Pons (tissue), 1 donor: ENCODE measurements at places on chromosomes 13 and 19.

- DNase-seq = no peak
Observed at GRCh38 chr19:56508290-56508778, 679 bp downstream of the ZNF471 start.

DNA sequence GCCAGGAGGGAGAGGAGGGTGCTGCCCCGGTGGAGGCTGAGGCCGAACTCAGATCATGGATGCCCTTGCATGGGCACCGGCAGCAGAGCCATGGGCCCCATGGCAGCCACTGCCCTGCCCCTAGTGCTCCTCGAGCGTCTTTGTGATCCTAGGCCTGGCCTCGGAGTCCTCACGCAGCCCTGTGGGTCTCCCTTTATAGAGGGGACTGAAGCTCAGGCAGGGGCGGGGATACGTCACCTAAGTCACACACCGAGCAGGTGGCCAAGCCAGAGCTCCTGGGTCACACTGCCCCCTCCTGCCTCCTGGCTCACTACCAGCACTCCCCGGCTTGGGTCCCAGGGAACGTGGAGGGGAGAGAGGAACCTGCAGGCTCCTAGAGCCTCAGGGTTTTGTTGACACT, 28.7 kb downstream of the DHX34 start:
- no peak for DNase-seq

DNA sequence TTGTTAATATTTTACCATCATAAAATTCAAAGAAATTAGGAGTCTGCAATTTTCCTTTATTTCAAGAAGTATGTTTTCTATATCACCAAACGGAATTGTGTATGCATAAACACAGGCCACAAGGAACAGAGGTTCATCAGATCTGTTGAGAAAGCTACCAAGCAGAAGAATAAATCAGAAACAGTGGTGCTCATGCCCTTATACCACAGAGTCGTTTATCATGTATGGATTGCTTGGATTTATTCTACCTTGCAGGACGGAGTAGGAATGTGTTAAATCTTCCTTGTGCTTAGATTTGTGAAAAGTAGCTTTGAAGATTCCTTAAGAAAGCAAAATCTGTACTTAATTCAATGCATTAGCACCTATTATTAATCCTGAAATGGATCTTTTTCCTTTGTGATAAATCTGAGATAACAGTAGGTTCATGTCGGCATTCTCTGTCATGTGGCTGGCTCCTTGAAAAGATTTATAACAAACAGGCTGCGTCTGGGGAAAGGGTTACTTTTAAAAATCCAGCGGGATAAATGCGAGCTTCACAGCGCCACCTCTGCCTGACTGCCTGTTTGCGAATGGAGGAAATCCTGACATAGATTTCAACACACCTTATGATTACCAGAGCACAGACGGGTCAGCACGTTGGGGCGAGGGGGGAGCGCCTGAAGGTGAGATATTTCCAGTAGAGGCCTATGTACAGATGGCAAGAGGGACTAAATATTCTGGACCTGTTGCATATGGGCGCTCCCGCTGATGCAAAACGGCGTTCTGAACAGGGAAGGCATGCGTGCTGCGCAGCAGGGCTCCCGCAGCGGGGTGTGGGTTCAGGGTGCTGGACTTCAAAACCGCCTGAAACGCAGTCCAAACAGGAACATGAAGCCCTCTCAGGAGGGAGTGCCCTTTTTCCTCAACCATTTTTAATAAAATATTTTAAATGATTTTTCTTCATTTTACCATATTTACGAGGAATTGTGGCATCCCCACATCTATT, 445.5 kb upstream of the SGCG start:
- DNase-seq = no peak

GRCh38 chr13:24192057-24192810, 31.7 kb downstream of the SPATA13 start:
- DNase-seq = no peak

DNA sequence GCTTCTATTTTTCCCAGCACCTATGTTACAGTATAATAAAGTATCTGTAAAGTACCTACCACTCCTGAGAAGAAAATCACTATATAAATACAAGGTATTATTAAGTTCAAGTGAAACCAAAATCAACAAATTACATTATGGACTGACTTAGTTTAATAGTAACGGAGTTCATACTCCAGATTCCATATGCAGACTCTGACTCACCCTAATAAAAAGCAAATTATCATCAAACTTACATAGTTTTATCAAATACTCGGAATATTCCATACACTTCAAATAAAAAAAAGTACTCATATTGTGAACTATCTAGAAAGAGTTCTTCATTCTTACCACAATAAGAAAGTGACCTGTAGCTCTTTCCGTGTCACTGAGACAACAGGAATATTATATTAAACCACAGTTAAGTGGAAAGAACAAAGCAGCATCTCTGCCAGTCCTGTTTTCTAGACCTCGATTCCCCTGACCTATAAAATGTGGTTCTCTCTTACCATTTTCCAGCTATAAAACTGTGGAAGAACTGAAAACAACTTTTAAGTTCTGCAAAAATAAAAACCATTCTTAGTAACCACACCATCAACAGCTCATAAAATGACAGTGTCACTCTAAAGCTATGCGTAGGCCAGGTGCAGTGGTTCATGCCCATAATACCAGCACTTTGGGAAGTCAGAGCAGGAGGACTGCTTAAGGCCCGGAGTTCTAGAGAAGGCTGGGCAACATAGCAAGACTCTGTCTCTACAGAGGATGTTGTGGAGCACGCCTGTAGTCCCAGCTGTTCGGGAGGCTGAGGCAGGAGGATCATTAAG, 42.6 kb downstream of the USP12 start:
- DNase-seq = no peak

DNA sequence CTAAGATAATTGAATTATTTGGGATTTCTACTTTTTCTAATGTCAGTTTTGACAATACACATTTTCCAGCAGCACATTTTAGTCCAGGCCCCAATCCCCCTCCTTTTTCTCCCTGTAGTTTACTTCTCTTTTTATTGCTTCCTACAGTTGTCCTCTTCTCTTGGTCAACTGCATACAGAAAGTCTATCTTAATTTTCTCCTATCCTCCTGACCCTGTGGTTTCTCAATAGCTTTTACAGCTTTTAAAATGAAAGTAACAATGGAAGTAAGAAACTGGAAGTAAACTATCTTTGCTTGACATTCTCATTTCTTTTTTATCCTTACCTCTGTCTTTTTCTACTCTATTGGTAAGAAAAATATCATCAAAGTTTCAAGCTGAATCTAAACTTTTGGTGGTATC, 106.5 kb upstream of the OXGR1 start:
- DNase-seq = no peak

DNA sequence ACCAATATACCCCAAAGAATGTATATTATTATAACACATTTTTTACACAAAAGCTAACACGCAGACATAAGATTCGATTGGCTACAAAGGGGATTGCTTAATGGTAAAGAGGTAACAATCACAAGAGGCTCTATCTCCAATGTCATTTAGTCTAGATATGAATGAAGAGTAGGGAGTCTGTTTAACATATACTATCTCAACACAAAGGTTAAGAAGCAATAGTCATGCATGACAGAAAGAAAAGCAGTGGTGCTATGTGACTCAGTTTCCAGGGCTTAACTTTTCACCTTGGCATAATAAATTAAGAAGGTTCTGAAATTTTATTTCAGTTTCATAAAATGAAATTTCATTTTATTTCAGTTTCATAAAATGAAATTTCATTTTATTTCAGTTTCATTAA, 33.3 kb downstream of the UFM1 start:
- no peak for DNase-seq

GRCh38 chr19:11446652-11447301, 11.3 kb downstream of the PRKCSH start:
- DNase-seq = peak; percentile 92

DNA sequence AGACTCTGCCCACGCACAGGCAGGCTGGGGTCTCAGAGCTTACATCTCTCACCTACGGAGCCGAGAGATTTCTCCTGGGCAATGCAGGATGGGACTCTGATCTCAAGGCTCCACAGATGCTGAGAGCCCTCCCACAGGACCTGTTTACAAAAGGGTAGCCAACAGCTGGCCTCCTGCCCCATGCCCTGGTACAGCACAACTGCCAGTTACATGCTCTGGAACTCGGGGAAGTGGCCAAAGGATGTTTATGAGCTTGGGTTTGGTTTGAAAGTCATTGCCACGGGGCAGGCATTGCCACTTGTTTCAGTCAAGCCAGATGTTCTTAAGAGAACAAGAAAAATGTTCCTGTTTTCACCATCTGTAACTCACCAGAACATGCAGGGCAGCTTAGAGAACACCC, 3.5 kb downstream of the DHRS12 start:
- DNase-seq = no peak

DNA sequence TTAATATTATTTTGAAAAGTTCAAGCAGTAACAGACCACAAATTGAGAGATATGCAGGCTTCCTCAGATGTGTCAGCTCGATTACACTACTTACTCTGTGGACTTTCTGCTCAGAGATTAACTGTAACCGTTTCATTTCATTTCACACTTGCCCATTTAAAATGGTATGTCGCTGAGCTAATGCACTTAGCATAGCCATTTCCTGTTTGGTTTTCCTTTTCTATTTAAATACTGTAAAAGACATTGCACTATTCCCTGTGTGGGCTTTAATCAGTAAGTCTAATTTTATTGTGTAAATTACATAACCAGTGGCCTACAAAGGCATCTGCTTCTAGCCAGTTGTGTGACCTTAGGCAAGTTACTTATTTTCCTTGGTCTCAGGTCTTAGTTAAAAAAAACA, 237.6 kb downstream of the LACC1 start:
- no peak for DNase-seq

DNA sequence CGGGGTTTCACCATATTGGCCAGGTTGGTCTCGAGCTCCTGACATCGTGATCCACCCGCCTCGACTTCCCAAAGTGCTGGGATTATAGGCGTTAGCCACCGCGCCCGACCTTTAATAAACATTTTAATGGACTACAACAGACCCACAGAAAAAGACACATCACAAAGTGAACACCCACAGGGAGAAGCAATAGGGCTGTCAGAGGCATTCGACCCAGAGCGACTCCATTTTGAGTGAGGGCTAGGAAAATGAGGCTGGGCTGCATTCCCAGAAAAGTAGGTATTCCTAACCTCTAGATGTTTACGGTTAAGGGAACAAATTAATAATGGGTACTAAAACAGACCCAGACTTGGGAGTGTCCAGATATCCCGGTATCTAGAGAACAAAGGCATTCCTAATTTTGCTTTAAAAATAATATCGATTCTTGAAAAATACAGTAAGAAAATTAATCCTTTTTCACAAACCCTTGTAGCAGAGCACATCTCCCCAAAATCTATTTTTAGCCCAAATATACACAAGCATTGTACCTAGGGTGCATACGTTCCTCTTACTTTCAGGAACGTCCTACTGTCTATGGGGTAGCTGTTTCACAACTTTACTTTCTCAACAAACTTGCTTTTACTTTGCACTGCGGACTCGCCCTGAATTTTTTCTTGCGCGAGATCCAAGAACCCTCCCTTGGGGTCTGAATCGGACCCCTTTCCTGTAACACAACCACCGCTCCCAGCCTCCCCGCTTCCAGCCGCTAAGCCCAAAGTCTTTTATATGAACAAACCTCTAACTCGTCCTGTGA, 811 bp upstream of the ZNF8 start:
- DNase-seq = no peak

- DNase-seq = peak; percentile 45
Observed at GRCh38 chr19:2636897-2637683, 65.4 kb downstream of the GNG7 start.

- DNase-seq = no peak
Observed at GRCh38 chr13:101454767-101455166, 2.3 kb downstream of the ITGBL1 start.

DNA sequence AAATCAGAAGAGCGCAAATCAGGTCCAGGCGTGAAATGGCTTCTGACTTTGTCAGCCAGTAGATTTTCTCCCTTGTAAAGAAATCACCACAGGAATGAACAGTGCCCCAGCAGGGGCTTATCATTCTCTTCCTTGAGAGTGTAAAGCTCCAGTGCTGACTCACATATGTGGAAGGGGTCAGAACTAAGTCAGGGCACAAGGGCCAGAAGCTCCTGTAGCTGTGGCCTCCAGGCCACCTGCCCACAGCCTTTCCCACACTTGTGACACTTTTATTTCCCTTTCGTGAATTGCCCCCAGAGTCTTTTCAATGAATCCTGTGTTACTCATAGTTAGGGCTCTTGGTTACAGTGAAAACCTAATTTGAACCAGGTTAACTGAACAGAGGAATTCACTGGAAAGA, 99.6 kb downstream of the SUCLA2 start:
- DNase-seq = no peak

GRCh38 chr13:113192279-113192678, 16.2 kb downstream of the PCID2 start:
- DNase-seq = no peak

DNA sequence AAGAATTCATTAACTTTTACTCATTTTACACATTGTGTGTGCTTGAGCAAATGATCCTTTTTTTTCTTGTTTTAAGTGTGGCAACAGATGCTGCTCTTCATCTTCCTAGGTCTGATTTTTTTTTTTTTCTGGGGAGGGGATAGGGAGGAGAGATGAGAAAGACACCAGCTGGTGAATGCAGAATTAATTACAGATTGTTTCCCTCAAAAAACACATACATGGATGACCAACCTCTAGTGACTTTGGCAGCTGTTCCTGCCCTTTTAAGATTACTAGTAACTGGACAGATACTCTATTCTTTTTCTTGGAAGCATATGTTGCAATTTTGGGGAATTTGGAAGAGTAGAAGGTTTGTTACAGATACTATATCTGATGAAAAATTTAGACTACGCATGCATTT, 103.6 kb upstream of the MYO16 start:
- no peak for DNase-seq

DNA sequence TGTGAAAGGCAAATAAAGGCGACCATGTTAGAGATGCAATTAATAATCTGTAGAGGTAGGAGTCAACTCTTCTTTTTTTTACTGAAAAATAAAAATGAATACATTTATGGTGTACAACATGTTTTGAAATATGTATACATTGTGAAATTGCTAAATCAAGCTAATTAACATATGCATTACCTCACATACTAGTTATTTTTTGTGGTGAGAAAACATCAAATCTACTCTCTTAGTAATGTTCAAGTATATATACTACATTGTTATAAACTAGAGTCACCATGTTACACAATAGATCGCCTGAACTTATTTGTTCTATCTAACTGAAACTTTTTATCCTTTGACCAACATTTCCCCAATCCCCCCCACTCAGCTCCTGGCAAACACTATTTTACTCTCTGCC, 143.2 kb downstream of the POU4F1 start:
- DNase-seq = no peak
